IMR-90 (cell line): ENCODE measurements at places on chromosomes 6 and 20. TPM values are rescaled to one million over a fixed set of nuclear protein-coding genes. Genes with fewer than 3 reads are reported as not detected.

The PACRG gene
- not detected in 2 replicates for total RNA-seq

The ZSCAN12 gene
- total RNA-seq: 6.4 and 6.5 TPM in 2 replicates

The LY86 gene
- not detected in 2 replicates for total RNA-seq

The HDGFL1 gene
- not detected in 2 replicates for total RNA-seq

The SH3BGRL2 gene
- 5.6 and 9.7 TPM in 2 replicates for total RNA-seq

The PRSS35 gene
- total RNA-seq: 5.2 and 6.7 TPM in 2 replicates

The MTFR2 gene
- 0.72 and 1.9 TPM in 2 replicates for total RNA-seq
